ENCODE measurements at places on chromosomes 7 and 10.

DNA sequence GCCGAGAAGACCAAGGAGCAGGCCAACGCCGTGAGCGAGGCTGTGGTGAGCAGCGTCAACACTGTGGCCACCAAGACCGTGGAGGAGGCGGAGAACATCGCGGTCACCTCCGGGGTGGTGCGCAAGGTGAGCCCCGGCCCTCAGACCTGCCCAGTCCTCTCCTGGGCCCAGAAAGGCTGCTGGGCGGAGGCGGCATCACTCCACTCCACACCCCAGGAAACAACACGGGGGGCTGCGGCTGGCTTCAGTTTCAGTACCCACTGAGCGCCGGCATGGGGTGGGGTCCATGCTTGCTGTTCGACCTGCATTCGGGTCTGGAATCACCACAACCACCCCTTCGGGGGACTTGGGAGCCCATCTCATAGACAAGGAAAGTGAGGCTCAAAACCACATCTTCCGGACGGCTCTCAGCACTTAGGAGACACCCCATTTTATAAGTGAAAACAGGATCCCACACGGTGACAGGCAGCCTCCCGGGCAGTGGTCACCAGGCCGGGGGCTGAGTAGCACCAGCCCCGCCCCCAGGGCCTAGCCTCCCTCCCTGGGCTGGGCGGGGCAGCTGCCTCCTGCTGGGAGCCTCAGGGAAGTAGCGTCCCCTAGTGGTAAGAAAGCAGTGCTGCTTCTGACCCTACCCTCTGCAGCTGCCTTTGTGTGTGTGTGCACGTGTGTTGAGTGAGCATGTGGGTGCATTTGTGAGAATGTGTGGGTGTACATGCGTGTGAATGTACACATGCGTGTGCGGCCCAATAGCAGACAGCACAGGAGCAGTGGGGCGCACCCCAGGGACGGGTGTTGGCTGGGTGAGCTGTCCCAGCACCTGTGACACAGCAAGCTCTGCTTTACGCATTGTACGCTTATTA lies 1.8 kb downstream of the SNCG start:
- no peak for DNase-seq

- no peak for DNase-seq
These were observed 546.2 kb downstream of the SORCS3 start for GRCh38 chr10:105187243-105187642.

- no peak for DNase-seq
These were observed 39.7 kb upstream of the CARD11 start for GRCh38 chr7:3083350-3083749.

GRCh38 chr7:102272075-102272916 lies 14.4 kb upstream of the SH2B2 start:
- peak; percentile 41 for DNase-seq

GRCh38 chr10:46227571-46227935 lies 59.2 kb upstream of the ANTXRL start:
- DNase-seq: no peak

DNA sequence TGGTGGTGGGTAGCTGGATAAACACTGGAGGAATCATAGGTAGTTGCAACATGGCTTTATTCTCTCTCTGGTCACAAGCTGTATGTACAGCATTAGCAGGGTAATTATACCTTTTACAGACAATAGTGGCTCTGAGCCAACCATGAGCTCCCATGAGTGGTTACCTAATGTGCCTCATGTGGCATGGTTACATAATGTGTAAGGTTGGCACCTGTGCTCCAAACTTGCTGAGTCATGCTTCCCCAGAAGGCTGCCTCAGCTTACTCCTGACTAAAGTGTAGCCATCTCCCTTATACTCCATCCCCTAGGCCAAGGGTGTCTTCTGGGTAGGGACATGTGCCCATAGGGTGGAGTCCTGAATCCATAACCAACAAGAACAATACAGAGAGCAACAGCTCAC lies 345.3 kb upstream of the SEMA3C start:
- DNase-seq: no peak

DNA sequence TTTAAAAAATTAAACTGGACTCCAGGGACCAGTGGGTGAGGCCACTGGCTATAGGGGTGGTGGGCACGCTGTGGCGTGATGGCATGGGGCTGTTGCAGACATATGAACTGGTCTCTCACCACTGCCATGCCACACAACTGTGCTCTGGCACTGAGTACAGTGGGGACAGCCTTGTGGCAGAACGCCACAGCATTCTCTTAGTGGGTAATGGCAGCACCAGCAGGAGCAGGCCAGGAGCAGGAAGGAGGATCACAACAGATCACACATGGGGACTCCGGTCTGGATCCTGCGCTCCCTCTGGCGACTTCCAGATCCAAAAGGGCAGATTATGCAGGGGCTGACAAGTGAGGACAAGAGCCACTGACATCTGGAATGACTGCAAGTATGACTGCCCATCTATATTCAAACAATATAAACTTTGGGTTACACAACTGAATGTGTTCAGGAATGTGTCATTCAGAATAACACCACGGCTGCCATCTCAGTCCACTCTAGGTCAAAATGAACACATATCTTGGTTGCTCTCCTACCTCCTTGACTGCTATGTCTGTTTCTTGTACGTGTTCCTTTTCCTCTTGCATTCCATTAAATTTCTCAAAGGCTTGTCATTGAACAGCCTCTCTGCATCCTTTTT lies 176.0 kb downstream of the KMT2E start:
- DNase-seq: no peak

DNA sequence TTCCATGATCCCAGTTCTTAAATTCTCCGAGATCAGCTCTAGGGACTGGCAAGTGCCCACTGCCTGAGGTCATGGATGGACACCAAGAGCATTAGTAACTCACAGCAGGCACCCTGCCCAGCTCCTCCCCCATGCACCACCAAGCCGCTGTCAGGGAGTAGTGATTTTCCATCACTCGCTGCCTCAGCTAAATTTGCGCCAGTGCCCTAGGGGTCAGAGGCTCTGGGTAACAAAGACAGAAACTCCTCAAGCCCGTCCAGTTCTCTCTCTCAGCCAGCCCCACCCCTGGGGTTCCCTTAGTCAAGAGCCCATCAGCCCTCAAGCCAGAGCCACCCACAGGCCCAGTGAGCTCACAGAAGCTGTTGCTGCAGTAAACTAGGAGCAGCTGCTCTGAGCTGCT lies 30.0 kb downstream of the PAX2 start:
- DNase-seq: no peak

- no peak for DNase-seq
These were observed 33.3 kb upstream of the GARS1 start for GRCh38 chr7:30561389-30561788.

DNA sequence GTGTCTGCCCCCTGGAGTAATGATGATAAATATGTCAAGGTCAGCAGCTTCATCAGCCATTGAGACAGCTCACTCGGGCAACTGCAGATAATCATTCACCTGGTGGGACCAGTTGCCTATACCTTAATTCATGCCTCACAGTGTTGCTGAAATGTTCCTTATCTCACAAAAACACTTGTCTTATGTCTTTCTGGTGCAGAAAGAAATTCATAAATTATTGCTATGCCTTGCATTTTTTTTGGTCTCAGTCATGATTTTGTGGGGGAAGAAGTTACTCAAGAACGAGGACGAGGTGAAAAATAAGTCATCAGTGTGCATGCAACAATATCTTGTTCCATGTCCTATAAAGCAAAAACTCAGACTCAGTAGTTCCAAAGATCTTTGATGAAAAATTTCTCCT lies 16.0 kb downstream of the TRIL start:
- DNase-seq: no peak

- no peak for DNase-seq
These were observed 341.5 kb upstream of the GALNT17 start for GRCh38 chr7:70790215-70791073.

DNA sequence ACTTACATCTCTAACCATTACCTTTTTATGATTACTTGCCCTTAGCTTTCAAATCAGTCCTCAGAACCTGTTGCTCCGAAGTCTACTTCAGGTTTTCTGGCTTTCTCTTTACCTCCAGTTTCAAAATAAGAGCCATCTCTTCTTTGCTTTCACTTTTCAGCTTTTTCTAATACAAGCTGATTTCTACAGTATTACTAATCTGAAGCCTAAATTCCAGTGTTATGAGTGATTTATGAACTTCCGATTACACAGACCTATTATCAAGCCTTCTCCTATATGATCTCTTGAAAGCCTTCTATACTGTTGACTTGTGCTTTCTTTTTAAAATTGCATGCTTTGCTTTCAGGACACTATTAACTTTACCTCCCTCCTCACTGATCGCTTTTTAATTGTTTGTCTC lies 1307.8 kb upstream of the CELF2 start:
- no peak for DNase-seq

GRCh38 chr10:112950714-112951358 lies 789 bp downstream of the TCF7L2 start:
- no peak for DNase-seq

DNA sequence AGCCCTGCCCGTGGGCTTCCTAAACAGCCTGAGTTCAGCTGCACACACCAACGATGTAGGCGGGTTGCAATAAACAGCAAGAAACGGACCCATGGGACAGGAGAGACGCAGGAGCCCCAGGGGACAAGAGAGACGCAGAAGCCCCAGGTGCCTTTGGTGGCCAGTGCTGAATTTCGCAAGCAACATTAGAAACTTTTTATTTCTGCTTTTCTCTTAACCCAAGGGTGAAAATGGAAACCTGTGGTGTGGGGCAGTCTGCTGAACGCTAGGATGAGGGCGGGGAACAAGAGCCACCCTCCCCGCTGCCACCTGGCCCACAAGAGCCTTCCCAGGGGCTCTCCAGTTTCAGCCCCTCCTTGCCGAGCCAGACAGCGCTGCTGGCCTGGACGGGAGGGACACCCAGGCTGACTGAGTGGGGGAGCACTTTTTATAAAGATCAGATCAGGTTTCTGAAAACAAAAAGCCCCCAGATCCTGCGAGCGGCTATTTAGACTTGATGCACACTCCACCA lies 20.0 kb upstream of the GPR146 start:
- DNase-seq: no peak

- DNase-seq: peak; percentile 50
These were observed 56.8 kb upstream of the DGKI start for GRCh38 chr7:137903382-137904169.

GRCh38 chr10:96500519-96500918 lies 13.2 kb downstream of the TLL2 start:
- DNase-seq: no peak

GRCh38 chr10:112141292-112141691 lies 42.3 kb downstream of the GPAM start:
- DNase-seq: no peak

GRCh38 chr10:104109908-104110662 lies 11.9 kb upstream of the SFR1 start:
- DNase-seq: no peak

DNA sequence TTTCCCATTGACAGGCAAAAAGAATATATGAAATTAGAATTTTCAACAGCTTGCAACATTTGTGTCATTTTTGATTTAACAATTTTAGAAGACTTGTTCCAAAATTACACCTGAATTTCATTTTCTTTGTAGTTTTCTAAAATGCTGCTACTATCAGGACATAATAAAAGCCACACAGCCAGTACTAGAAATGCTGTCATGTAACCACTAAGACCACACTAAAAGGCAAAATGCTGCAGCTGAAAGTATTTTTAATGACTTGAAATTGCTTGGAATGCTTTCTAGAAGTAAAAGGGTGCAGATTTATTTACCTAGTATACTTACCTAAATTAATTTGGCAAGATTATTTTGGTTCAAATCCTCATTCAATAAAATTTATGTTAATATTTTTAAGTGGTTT lies 470.1 kb downstream of the GFRA1 start:
- no peak for DNase-seq

GRCh38 chr7:129110258-129110981 lies 34.1 kb upstream of the TSPAN33 start:
- DNase-seq: no peak

DNA sequence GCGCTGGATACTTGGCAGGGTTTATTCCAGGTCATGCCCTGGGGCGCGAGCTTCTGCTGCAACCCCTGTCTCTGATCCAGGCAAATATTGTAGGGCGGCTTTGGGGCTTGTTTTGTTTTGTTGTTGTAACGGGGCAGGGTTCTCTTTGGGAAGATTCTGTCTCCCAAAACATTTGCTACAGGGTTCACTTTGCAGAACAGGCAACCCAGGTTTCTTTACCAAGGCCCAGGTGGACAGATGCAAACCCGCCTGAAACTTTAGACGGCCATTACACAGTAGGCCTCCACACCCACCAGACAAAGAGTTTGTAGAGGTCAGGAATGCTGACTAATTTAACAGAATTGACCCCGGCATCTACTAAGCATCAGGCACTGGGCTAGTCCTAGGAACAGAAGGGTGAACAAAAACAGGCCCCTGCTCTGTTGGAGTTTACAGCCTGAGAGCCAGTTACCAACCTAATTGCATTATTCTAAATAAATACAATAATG lies 567 bp upstream of the CDCA7L start:
- DNase-seq: no peak

DNA sequence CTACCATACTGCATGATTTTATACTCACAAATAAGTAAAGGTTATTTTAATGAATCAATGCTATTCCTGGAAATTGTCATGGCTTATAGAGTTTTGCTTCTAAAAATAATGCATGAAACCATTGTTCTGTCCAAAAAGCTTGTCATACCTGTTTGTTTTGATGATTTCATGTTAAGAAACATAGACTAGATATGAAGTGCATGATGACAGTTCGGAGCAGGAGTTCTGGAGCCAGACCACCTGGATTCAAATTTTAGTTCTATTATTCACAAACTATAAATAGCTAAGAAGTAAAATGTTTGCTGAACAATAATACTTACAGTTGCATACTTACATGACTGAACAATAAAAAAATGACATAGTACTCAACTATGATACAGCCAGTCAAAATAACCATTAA lies 107.0 kb upstream of the AKR1E2 start:
- no peak for DNase-seq

GRCh38 chr10:110914431-110914830 lies 4.5 kb downstream of the BBIP1 start:
- no peak for DNase-seq

DNA sequence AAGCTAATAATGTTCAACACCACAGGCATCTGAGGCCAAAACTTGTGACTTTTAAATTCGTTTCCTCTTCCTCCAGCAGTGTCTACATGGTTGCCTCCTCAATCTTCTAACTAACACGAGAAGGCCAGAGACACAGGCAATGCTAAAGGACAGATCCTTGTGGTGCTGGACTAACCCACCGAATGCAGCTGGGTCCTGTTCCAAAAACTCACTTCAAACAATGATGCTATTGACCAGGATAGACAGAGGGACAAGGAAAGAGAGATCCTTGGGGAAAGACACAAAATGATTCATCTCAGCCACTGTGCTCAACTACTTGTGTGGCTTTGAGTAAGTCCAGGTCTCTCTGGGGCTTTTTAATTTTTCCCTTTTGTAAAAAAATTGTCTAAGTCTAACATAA lies 107.6 kb downstream of the KCNMA1 start:
- DNase-seq: no peak

DNA sequence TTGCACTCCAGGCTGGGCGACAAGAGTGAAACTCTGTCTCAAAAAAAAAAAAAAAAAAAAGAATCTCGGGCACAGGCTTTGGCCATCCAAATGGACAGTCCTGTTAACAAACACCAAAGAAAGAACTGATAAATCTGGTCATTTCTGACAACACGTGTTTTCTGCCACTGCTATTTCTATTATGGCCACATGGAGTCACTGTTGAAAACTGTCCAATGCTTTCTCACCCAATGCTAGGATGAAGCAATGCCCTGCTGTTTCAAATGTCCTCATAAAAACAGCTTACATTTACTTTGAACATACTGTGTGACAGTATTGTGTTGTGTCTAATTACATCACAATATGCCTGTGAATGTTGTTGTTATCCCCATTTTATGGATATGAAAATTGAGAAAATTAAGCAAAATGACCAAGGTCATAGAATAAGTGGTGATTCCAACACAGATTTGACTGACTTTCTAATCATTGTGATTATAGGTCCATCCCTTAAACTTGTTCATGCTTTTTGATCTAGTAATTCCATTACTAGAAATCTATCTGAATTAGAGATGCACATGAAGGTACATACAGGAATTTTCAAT lies 19.9 kb upstream of the MAP3K8 start:
- no peak for DNase-seq

Measured in AG04450 (cell line).